ENCODE measurements at places on chromosomes 5 and 9.

GRCh38 chr5:145780982-145781381 lies 54.2 kb downstream of the PRELID2 start:
- no peak for DNase-seq

- DNase-seq = no peak
Observed at GRCh38 chr5:140342287-140342686, 4.1 kb downstream of the HBEGF start.

- DNase-seq = no peak
Observed at GRCh38 chr5:84085387-84086041, 299.2 kb downstream of the EDIL3 start.

DNA sequence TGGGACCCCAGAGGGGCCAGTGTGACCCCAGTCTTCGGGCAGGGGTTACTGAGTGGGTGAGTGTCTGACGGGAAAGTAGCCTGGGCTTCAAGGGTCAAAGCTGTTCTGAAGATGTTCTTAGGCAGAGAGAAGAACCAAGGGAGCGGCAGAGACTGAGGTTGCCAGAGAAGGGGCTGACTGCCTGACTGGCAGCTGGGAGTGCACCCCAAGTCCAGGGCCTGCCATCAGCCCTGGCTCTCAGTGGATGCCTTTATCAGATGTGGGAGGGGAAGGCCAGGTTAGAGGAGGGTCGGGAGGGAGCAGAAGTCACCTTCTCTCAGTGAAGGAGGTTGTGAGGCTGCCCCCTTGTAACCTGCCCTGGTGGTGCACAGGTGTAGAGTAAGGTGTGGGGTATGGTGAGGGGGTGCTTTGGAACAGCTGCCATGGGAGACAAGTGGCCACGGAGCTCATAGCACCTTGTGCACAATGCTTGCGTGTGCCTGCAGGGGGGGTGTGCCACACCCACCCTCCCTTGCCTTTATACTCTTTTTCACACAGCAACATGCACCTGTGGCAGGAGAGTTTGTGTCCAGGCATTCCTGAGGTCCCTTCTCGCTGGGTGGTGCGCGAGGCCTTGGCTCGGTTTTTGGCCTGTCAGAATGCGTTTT lies 18.9 kb downstream of the RALGPS1 start:
- DNase-seq = no peak

DNA sequence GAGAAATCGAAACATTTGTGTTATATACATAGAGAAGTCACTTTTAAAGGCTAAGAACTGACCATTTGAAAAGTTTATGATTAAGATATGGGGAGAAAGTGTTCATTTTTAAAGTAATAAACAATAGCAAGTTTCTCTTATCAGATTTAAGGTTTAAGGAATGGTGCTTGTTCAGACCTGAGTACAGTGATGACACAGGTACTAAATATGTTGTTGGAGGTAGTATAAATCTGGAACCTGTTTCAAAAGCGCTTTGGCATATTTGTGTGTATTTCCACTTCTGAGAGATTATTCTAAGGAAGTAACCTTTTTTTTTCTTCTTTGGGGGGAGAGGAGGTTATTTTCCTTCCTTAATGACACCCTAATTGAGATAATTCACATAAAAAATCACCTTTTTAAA lies 18.4 kb downstream of the CDC42SE2 start:
- no peak for DNase-seq

GRCh38 chr5:124655921-124656511 lies 90.4 kb downstream of the ZNF608 start:
- DNase-seq = peak; percentile 92

DNA sequence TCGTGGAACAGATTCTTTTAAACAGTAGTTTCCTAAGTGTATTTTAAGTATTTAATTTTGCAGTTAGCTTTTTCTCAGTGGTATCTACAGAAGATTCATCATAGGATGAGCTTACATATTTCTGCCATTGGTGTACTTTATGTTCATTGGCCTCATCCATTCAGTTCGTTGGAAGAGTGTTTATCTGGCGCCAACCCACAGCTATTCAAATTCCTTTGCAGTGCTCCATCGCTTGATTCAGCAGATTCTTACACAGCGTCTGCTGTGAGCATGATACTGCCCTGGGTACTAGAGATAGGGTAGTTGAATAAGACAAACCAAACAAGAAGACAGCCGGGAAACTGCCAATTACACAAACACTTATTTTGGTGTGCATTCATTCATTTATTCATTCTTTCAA lies 55.1 kb downstream of the NUP214 start:
- DNase-seq = peak; percentile 89

- DNase-seq = no peak
Observed at GRCh38 chr5:43353668-43354067, 40.5 kb upstream of the HMGCS1 start.
